WTC11 (cell line): ENCODE measurements at places on chromosomes 1 and 21.
A peak's percentile ranks its signal among the peaks of the same experiment; 100 is the strongest.

DNA sequence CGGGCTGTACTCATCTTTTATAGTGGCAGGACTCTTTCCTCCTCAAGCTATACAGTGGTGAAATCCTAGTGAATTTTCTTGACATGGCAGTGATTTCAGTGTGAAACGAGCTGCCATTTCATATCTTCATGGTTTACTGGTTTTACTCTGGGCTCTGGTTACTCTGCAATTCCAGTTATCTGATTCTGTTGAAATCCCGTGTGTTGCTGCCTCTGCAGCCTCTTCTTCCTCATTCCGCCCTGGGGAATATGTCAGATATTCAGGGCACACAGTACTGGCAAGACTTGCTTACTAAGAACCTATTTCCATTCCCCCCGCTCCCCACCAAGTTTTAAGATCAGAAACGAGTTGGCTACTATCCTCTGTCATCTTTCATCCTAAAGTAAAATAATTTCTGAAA is 7.9 kb upstream of the OR2B11 start:
- no peak for DNase-seq

- no peak for DNase-seq
Measured at GRCh38 chr1:219209578-219209977, 35.9 kb downstream of the LYPLAL1 start.

DNA sequence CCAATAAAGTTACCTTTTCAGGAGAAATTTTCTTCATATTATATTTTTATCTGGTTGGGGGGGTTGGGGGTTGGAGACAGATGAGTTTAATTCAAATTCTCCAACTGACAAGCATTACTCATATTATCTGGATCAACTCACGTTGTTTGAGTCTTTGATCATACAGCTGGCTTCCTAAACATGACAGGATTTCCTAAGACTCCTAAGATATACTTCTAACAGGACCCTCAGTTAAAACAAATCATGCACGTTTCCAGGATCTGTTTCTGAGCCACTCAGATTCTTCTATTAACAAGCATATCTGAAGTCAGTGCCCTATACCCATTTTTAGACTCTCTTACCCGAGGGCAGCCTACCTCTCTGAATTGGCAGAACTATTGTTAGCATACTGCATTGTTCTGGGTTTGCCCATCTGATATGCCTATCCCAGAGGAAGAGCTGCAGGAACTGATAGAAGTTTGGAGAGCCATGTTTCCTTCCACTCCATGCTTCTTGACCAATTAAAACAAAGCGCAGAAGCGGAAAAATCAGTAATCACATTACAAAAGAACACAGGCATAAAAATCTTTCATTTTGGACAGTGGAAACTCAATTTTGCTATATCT is 653.9 kb downstream of the LTN1 start:
- DNase-seq: no peak

DNA sequence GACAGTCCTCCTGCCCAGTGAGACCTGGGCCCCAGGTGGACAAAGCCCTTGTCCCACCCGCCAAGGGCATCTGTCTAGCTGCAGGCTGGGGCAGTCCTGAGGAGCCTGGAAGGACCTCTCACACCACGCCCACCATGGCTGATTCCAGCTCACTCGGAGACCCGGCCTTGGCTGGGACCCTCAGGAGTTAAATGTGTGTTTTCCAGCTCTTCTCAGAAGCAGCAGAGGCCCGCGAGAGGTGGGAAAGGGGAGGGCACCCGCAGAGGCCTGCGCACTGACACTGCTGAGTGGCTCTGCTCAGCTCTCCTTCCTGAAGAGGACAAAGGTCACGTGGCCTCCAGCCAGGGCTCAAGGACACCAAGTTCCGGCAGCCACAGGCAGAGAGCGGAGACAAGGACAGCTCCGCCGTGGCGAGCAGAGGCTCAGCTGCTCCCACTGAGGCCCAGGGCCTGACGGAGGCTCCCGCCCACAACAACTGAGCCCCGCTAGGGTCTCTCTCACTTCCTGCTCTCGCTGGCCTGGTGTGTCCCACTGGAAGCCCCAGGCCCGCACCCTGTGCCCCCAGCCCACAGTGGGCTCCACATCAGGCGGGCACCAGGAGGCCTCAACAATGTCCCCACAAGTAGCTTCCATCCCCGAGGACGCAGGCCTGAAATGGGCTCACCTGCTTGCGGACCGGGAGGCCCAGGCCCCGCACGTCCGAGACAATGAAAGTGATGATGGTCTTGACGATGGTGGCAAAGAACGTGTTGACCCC is 16.9 kb downstream of the SLC19A1 start:
- DNase-seq: peak; percentile 8

- DNase-seq: peak; percentile 35
Measured at GRCh38 chr1:62337706-62338631, 18.7 kb upstream of the KANK4 start.

DNA sequence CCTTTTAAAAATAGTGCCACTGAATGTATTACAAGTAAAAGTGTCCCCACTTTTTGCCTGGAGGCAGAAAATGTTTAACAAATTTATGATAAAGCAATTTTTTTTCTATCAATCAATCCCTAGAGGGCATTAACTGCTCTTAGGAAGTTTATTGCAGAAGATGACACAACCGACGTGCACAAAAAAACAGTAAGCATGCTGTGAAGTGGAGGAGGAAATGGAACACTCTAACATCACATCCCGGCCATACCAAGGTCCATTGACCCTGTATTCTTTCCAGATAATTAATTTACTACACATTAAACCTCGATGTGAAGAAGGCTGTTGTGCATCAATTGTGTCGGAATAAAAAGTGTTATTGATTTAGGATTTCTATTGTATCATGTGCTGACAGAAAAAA is 264.9 kb upstream of the NR5A2 start:
- no peak for DNase-seq

DNA sequence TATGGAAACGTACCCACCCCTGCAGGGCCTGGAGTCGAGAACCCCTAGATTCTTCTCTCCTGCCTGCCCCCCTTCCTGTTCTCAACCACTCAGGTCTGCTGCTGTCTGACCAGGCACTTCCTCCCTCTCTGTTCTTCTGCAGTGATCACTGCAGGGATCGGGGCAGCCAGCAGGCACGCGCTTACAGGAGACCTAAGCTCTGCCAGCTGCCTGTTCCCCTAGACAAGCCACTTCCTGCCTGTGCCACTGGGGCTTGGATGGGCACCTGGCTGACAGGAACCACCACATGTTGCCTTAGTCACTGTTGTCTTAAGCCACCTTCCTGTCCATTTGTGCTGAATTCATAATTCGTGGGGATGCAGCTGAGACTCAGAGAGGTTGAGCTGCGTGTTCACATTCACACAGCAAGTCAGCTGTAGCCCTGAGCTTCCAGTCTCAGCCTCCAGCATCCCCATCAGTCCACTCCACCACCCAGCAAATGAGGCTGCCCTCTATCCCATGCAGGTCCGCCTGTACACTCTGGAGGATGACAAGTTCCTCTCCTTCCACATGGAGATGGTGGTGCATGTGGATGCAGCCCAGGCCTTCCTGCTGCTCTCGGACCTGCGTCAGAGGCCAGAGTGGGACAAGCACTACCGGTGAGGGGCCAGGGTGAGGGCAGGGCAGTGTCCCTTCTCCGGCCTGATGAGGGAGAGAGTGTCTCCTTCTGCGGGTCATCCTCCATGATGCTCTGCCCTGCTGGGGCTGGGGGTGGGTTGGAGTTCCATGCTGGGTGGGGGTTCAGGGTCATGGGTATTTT is 18.6 kb downstream of the FAM151A start:
- DNase-seq: no peak

- peak; percentile 57 for DNase-seq
Measured at GRCh38 chr1:156104861-156105832, 9.4 kb upstream of the LMNA start.

- no peak for DNase-seq
Measured at GRCh38 chr1:43418858-43419257, 29.2 kb downstream of the SZT2 start.

GRCh38 chr1:17306407-17306806 is 1.6 kb upstream of the PADI4 start:
- DNase-seq: no peak

DNA sequence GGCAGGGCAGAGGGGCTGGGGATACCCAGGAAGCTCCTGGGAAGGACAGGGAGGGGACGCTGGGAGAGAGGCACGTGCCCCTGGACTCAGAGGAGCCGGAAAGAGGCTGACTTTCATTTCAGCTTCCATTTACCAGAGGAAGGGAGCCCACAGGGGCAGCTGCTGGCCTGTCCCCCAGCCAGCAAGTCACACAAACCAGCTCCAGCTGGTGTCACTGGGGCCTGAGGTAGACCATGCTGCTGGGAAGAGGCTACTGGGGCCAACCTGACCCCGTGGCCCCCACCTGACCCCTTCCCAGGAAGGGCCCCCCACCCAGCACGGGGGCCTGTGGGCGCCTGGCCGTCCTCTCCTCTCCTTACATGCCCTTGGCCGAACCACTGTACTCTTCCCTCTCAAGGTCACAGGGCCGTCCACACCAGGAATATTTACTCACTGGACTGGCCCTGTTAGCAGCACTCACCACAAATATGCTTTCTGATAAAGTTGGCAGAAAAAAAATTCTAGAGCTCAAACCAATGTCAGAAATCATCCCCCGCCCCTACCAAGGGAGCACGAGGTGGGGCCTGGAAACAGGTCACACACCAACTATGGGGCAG is 110.5 kb downstream of the CASZ1 start:
- no peak for DNase-seq

DNA sequence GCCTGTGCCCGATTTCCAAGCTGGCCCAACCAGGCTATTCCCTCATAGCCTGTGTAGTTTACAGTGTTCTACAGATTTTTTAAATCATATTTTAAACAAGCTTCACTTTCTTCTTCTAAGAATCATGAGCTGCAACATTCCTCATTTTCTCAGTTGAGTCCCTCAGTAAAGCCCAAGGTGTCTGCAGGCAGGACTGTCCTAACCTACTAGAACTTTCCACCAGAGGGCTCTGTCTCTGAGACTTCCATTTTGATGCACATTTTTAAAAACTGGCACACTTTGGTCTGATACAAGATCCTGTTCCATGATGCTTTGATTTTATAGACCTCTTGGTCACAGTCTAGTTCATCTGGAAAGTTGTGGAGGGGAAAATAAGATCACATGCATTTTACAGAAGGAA is 21.6 kb upstream of the SLAMF6 start:
- no peak for DNase-seq

GRCh38 chr1:77509051-77509492 is 173.4 kb downstream of the ZZZ3 start:
- no peak for DNase-seq

GRCh38 chr1:30232288-30232899 is 491.0 kb downstream of the MATN1 start:
- peak; percentile 38 for DNase-seq

DNA sequence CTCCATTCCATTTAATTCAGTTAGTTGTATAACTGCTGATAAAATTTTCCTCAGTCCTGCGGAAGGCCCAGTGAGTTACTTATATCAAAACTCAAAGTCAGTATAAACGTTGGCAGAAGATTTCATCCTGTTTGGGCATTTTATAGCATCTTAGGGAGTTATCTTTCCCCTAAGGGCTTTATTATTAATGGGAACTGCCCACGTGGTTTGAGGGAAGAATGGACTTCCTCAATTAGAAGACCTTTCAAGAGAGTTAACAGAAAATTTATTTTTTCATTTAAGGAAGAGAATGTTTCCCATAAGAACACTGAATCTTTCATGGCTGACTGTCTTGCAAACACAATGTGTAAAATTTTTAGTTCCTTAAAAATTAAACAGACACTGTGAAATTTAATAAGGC is 400.1 kb downstream of the NEGR1 start:
- DNase-seq: no peak

DNA sequence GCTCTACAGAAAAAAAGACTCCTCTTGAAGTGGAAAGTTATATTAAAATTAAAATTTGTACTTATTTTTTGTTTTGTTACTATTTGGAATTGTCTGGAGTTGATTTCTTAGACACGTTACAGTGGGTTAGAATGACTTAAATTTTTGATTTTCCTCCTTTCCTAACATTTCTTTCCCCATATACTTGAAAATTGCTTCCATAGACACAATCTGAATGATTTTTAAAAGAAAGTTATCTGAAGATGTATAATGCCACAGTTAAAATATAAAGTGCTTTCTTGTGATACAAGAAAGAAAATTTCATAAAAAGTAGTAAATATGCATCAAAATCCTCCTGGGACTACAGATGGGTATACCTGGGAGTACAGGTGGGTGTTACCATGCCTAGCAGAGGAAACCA is 2.3 kb downstream of the HS2ST1 start:
- no peak for DNase-seq

GRCh38 chr1:248739572-248740205 is 15.9 kb downstream of the LYPD8 start:
- DNase-seq: no peak

GRCh38 chr1:232627171-232627570 is 2.8 kb downstream of the SIPA1L2 start:
- DNase-seq: no peak

- DNase-seq: no peak
Measured at GRCh38 chr1:85976516-85977205, 179.9 kb downstream of the COL24A1 start.

GRCh38 chr1:177490786-177491185 is 320.0 kb downstream of the BRINP2 start:
- DNase-seq: no peak

DNA sequence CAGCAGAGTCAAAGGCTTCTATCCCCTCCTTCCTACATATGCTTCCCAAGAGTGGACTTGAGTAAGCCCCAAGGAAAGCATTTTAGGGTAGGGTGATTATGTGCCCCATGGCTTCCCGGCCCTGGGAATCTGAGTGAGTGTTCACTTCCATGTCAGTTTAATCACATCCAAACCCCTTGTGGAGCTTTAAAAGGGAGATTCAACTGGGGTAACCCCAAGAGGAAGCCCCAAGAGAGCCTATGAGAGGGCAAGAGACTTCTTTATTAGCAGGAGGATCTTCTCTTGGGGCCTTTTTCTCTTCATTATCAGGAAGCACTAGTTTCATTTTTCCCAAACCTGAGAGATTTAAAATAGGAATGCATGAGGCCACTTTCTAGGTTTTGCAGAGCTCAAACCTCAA is 97.0 kb upstream of the IRF2BP2 start:
- no peak for DNase-seq

DNA sequence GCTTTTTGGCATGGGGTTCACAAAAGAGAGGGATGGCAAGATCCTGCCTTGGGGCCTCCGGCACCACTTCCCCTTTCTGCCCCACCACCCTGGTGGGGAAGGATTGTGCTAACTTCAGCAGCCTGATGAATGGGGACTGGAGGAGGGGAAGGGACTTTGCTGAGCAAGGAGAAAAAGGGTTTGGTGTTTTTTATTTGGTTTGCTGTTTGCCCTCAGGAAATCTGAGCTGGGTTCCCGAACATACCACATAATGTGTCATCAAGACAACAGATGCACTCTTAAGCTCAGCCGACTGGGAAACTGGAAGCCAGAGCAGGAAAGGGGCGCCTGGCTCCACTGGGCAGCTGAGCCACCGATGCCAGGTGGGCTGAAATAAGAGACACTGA is 19.8 kb downstream of the OLFML2B start:
- no peak for DNase-seq

DNA sequence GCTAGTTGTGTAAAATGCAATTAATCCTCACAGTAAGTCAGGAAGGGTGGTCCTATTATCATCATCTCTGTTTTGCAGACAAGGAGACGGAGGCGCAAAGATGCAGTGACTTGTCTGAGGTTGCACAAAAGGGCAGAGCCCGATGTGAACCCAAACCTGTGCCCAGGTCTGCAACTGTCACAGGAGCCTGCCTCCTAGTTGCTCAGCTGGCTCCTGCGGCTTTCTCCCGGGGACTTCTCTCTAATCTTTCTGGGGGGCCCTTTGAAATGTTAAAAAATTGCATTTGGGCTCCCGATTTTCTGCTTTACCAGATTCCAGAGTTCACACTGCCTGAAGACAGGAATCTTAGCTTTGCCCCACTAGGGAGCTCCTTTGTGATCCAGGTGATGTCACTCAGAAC is 9.4 kb downstream of the CNR2 start:
- no peak for DNase-seq

- no peak for DNase-seq
Measured at GRCh38 chr1:206556047-206556749, 48.9 kb downstream of the RASSF5 start.

- no peak for DNase-seq
Measured at GRCh38 chr1:204306076-204306475, 53.7 kb downstream of the PLEKHA6 start.
